Posterior vena cava (tissue), 2 donors: ENCODE measurements at places on chromosomes 1 and 21.

DNA sequence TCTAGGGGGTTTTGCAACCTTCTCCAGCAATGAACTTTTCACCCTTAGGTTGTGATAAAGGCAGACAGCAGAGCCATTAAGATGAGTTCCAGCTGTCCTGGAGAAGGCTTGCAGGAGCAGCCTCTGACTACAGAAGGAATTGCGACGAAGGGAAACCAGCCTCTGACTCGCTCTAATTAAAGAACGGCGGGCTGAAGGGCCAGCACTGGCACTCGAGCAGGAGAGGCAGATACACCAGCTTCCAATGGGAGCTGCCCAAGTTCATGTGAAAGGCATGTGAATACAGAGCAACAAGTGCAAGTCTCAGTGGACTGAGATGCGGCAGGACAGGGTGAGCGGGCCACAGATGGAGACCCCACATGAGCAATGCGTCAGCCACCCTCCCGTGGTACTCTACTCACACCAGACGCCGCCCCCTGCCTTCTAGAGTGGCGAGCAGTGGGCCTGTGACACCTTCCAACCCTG lies 15.7 kb downstream of the RCC2 start:
- no peak for DNase-seq

DNA sequence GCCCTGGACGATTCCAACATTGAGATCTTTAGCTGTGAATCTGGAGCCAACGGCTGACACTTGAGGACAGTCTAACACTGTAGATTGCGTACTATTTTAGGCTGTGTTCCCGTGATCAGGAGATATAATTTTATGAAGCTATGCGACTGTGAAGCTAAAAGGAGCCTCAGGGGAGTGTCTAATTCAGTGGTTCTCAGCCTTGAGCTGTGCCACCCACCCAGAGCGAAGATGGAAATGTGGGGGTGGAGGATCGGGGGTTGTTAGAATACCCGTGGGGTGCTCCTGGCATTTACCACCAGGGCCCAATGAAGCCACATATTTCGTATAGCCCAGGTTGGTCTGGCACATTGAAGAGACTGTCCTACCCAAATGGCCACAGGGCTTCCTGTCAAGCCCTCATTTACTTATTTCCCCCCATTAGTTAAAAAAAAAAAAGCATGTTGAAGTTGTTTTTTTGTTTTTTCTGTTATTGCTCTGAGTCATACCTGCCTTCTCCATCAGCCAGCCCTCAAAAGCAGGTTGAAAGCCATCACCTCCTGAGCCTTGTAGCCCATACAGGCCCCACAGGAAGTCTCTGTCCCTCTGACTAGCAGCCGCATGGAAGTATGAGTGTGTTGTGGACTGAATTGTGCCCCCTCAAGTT lies 141.7 kb downstream of the GALNT2 start:
- DNase-seq, result no peak

DNA sequence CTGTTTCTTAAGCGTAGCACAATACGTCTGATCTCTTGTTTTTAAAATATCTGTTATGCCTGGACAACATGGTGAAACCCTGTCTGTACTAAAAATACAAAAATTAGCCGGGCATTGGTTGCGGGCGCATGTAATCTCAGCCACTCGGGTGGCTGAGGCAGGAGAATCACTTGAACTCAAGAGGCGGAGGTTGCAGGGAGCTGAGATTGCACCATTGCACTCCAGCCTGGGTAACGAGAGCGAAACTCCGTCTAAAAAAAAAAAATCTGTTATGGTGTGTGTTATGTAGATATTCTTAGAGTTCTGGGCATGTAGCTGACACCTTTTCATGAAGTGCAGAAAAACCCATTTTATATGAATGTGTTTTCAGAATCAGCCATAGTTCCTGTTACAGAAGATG lies 38.2 kb downstream of the RABGAP1L start:
- DNase-seq, result no peak

DNA sequence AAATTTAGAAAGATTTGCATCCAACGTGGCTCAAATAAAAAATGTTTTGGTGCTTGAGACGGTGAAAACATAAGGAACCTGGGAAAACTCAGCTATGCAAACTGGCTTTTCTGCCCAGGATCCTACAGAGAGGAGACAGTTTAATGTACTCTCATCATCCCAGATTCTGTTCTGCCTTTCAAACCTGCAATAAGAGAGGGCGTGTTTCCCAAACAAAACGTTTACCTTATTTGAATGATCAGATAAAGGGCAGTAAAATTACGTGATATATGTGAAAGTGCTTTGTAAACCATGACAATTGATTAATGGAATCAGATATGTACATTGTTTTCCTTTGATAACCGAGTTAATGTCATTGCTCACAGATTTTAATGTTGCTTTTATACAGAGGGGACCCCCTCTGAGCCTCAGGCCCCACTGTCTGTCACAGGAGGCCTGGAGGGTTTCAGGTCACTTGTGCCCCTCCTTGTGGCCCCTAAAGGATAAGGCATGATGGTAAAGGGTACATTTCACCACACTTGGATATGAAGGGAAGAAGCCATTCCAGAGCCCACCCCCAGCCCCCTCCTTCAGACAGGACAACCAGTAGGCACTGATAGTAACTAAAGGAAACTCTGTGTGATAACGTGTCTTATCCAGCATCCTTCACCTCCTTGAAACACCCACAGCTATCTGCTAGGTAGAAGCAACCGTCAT lies 157.6 kb downstream of the EDEM3 start:
- no peak for DNase-seq

DNA sequence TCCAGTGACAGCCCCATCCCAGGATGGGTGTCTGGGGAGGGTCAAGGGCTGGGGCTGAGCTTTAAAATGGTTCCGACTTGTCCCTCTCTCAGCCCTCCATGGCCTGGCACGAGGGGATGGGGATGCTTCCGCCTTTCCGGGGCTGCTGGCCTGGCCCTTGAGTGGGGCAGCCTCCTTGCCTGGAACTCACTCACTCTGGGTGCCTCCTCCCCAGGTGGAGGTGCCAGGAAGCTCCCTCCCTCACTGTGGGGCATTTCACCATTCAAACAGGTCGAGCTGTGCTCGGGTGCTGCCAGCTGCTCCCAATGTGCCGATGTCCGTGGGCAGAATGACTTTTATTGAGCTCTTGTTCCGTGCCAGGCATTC lies 24.2 kb downstream of the PCSK9 start:
- no peak for DNase-seq

DNA sequence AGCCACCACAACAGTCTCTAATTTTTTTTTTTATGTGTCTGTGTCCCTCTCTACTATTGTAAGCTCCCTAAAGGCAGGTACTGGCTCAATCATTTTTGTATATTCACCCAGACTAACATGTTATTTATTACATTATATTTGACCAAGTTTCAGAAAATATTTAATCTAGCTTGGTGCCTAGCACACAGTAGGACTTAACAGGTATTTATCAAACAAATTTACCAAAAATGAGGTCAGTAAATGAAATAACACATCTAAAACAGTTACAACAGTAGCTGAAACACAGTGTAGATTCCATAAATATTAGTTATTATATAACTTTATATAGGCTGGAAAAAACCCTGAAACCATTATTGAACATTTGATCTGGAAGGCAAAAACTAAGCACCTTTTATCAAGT lies 2.7 kb downstream of the NRDC start:
- no peak for DNase-seq

DNA sequence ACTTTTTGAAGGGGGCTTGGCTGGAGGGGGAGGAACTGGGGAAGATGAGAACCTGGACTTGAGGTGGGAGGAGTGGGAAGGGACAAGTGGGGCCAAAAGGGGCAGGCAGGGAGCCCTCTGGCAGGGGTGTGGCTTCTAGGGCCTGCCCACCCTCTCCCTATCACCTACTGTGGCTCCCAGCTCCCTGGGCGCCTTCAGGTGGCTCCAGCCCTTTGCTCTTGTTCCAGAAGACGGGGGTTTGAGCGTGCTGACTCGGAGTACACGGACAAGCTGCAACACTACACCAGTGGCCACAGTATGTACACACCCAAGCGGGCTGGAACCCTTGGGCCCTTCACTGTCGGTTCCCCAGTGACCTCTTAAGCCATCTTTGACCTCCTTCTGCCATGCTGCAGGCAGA lies 76.5 kb downstream of the LACTBL1 start:
- no peak for DNase-seq

DNA sequence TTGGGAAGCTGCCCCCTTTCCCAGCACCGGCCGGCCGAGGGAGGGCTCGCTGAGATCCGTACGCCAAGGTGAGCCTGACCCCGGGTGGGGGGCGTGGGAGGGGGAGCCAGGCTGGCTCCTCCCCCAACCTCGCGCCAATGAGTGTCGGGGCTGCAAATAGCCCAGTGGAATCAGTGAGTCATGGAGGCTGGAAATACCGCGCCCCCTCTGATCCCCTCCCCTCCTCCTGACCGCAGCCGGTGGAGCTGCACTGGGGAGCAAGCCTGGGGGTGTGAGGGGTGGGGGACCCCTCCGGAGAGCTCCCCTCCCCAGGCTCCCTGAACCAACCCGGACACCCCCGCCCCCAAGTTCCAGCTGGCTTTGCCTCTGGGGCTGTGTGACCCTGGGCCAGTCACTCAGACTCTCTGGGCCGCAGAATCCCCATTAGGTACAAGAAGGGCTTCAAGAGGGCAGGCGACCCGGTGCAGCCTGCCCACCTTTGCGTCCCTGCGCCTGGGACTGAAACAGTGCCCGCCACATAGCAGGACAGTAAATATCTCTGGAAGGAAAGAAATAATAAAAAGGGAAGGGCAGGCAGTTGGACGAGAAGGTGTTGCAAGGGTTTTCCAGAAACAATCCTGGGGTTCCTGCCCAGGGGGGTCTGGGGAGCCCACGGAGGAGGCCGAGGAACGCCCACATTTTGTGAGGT lies 4.5 kb downstream of the HSPB7 start:
- DNase-seq, result no peak
